ENCODE measurements at places on chromosomes 12 and 14.

GRCh38 chr14:23827100-23827892, 126.3 kb upstream of the DHRS4 start:
- DNase-seq: no peak

- no peak for DNase-seq
These were observed 19.2 kb downstream of the BLTP3B start for GRCh38 chr12:100123316-100124095.

GRCh38 chr12:96786791-96787190, 120.3 kb upstream of the NEDD1 start:
- DNase-seq: no peak

- DNase-seq: peak; percentile 6
These were observed 190.3 kb upstream of the PPFIA2 start for GRCh38 chr12:81949416-81949815.

DNA sequence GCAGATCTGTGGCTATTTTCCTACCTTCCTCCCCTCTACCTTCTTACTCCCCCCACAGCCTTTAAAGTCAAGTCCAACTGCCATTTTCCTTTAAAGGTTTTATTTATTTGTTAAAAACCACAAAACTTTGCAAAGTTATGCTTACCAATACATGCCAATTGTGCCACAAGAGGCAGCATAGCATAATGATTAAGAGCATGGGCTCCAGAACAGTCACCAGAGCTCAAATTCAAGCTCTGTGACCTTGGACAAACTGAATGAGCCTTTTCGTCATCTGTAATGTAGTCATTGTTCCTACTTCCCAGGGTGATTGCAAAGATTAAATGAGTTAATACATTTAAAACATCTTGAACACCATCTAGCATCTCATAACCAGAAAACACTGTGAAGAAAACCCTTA, 13.0 kb upstream of the FMNL3 start:
- peak; percentile 33 for DNase-seq

GRCh38 chr12:31031951-31032335, 41.7 kb upstream of the DDX11 start:
- no peak for DNase-seq

DNA sequence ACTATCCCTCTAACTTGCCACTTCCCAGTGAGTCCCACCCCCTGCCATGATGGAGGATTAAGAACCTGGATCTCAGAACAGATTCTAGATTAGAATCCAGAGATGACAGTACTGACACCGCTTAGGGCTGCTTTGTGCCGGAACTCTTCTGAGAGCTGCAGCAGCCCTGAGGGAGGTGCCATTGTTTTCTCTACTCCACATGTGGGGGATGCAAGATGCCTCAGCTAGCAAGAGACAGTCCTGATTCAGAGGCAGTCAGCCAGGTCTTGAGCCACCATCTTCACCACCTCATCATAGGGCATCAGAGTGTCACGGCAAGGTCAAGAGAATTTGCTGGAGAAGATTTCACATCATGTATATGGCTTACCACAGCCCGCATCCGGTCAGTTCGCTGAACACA, 3.4 kb upstream of the PGAM5 start:
- DNase-seq: no peak

GRCh38 chr12:18690653-18691052, 47.2 kb downstream of the PLCZ1 start:
- no peak for DNase-seq

- no peak for DNase-seq
These were observed 194.7 kb upstream of the FAR2 start for GRCh38 chr12:28954333-28954732.

DNA sequence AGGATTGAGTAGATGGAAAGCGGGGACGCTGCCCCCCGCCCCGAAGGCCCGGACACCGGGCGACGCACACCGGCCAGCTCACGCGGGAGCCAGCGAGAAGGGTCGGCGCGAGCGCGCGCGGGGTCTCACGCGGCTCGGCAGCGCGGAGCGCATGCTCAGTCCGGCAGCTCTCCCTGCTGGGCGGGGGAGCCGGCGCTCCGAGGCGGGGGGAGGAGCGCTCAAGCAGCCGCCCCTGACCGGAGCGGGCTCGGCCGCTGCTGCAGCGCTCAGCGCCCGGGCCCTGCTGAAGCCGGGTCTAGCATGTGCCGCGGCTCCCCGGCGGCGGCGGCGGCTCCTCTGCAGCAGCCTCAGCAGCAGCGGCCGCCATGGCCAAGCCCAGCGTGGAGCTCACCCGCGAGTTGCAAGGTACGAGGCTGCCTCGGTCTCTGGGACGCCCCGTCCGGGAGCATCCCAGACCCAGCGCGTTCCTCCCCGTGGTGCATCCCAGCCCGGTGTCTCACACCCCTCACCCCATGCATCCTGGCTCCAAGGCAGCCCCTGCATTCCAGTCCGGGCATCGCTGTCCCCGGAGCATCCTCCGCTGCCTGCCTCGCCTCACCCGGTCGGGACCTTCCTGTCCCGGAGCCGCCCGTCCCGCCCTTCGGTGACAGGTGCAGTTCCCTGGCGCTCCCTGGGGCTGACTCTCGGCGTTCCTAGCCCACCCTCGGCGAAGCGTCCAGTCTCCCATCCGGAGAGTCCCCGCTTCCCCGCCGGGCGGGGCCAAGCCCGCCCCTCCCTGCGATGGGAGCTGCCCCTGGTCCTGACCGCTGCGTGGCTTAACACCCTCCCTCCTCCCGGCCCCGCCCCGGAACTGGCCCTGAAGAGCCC, at the start of gene CARMIL3:
TSS of gene CARMIL3 (plus strand) at position 221 of the 867 bp plus-strand sequence. CDS start at position 366, 145 bp downstream.
- peak; percentile 69 for DNase-seq

- DNase-seq: peak; percentile 64
These were observed 8.0 kb upstream of the C12orf42 start for GRCh38 chr12:103503546-103504480.

DNA sequence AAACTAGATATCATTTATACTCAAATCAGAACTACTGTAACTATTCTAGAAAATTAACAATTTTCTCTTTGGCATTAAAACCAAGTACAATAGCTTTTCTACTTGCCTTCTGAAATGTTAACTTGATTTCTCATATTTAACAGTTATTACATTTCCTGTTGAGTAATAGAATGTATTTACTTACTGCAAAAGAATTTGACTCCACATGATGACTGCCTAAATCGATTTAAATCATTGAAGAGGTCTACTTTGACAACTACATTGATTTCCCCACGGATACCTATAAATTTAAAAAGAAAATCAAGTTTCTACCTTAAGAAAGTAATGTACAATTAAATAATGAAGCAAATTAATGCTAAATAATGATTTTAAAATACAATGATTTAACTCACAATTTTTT, 18.9 kb downstream of the C2CD5 start:
- no peak for DNase-seq

DNA sequence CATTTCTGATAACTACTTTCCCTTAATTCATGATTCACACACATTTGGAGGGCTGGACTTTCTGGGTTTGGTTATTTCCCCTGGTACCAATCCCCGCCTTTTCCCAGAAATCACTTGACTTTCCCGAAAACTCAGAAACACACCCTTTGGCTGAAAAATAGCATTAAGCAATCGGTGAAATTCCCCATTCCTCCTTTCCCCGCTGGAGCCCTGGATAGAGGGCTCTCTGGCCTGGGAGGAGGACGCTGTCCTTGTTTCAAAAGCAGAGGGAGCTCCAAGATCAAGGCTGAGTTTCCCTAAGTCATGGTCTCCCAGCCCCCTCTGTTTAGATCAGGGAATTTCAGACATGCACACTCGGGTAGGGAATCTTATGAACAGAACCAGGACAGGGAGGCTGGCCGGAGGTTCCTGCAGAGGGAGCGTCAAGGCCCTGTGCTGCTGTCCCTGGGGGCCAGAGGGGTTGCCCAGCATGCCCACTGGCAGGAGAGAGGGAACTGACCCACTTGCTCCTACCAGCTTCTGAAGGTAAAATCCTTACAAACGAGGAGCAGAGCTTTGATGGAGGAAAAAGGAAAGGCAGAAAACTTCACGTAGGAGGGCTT, at the start of gene C1S:
TSS of gene C1S (plus strand) at position 366 of the 602 bp plus-strand sequence. CDS start 1,195 bp downstream, outside the sequence.
- no peak for DNase-seq

GRCh38 chr14:95465358-95465757, 51.1 kb downstream of the SYNE3 start:
- DNase-seq: no peak

- DNase-seq: no peak
These were observed 24.4 kb downstream of the CD9 start for GRCh38 chr12:6224550-6224949.

- DNase-seq: no peak
These were observed 481.1 kb downstream of the PCNX1 start for GRCh38 chr14:71388336-71388735.

- DNase-seq: no peak
These were observed 10.7 kb upstream of the TCL1B start for GRCh38 chr14:95675486-95675885.

DNA sequence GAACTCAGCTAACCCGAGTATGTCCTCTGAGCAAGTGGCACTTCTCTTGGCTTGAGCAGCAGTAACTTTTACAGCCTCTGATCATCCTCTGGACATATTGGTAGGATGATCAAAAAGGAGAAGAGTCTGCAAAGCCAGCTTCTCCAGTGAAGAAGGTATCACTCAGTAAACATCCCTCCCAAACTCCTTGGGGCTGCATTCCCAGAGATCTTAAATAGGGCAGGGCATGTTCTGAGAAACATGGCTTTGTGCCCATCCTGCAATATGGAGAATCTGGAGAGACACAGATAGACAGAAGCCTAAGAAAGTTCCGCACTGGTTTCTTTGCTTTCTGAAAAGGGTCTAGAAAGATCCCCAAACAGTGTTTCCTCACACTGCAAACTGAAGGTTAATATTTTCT, 65.4 kb downstream of the RBM19 start:
- no peak for DNase-seq

GRCh38 chr12:113112043-113112899, 23.3 kb downstream of the RASAL1 start:
- DNase-seq: no peak

DNA sequence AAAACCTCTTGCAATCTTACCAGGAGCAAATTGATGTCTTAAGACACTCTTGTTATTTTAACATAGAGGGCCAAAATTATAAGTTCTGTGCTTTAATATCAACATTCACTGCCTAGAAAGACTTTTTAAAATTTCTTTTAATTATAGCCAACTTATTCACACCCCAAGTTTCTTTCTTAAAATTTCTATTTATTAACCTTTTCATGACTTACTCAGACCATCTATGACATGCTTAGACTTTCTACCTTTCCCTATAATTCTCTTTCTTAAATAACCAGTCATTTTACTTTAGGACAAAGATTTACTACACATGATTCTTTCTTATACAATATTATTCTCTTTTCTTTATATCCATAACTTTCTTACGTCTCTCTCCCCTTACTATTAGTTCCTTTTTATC, 220.4 kb downstream of the NUBPL start:
- DNase-seq: peak; percentile 5

GRCh38 chr12:30088259-30088995, 304.7 kb upstream of the TMTC1 start:
- DNase-seq: no peak

- no peak for DNase-seq
These were observed 307.7 kb downstream of the CCDC91 start for GRCh38 chr12:28497889-28498411.

DNA sequence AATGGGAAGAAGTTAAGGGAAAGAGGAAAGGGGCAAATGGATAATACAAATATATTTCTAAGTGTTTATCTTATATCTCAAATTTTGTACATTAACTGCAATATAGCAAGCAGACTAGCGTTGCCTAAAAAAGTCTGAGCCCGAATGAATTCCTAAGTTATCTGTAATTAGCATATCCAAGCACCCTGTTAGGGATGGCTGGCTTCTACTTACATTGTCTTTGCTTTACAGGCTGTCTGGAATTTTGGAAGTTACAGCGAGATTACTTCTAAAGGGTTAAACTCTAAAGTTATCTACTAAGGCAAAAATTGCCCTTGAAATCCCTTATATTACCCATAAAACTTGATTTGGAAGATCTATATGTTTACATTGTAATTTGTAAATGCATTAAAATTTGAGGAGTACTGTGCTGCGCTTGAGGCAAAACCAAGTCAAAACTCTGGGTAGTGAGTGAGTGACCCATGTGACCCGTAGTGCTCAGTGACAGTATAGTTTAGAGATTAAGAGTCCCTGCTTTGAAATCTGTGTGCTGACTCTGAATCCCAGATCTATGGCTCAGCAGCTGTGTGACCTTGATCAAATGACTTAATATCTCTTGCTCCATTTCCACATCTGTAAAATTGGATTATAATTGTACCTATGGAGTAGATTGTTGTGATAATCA, 17.3 kb upstream of the LIN7A start:
- DNase-seq: no peak

DNA sequence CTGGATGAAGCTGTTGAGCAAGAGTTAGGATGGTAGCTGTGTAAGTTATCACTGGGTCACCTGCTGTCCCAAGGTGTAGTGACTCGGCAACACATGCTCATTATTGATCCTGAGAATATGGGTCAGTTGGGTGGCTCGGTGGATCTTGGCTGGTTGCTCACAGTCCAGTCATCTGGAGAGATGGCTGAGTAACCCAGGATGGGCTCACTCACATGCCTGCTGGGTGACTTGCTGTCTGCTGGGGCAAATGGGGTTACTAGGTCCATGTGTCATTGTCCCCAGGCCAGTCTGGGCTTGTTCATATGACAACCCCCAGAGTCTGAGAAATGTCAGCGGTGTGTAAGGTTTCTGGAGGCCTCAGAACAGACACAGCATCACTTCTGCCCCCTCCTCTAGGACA, 69.5 kb downstream of the SLC15A4 start:
- no peak for DNase-seq

DNA sequence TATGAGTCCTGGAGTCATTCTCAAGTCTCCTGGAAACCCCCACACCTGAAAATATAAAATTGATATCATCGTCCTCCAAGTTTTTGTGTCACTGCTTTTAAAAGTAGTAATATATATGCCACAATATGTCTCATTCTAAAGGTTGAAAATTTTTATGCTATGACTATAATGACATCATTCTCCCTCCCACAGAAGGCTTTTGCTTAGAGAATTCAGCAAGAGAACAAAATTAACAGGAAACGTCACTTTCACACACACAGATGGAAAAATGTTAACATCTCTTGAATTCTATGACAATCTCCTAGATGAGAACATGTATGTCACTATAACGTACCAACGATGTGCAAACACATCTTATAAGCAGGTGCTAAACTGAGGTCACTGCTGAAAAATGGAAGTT, 498.3 kb downstream of the FOXG1 start:
- DNase-seq: no peak

DNA sequence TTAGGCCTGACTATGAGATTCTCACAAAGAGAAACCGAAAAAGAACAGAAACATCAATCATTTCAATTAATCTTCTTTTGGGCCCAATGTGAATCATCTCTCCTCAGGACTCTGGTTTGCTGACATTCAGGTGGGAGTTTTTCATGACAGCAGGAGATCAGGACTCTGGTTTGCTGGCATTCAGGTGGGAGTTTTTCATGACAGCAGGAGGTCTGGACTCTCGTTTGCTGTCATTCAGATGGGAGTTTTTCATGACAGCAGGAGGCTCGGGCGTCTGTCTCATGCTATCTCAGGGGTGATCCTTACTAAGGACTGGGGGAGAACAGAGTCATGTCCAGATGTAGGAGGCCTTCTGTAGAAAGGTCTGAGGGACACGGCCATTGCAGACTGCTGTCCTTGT, 40.1 kb upstream of the PARP11 start:
- no peak for DNase-seq

All from hematopoietic multipotent progenitor cell treated with erythropoietin and hydrocortisone succinate and interleukin-3 and kit ligand, for 6 days (in vitro differentiated cells).